HT-29 (cell line): ENCODE measurements at places on chromosomes 7 and 10. TPM values are rescaled to one million over a fixed set of nuclear protein-coding genes. Genes with fewer than 3 reads are reported as not detected.

The PDE6C gene
- not detected in 2 replicates for total RNA-seq

The JCAD gene
- 3.9 and 5.7 TPM in 2 replicates for total RNA-seq

The TMEM139 gene
- 53.9 and 79.7 TPM in 2 replicates for total RNA-seq

The ERCC6 gene
- total RNA-seq = 4.2 and 5.3 TPM in 2 replicates

The BTBD16 gene
- 4.0 and 4.7 TPM in 2 replicates for total RNA-seq

The PSD gene
- 0.18 and 0.47 TPM in 2 replicates for total RNA-seq

The NPVF gene
- total RNA-seq = not detected in 2 replicates

The TRIL gene
- 0.03 TPM in 1 of 2 replicates, not detected in the other for total RNA-seq

The HHEX gene
- total RNA-seq = 1.4 and 2.0 TPM in 2 replicates

The CPN1 gene
- not detected in 2 replicates for total RNA-seq

The FAM20C gene
- not detected in 2 replicates for total RNA-seq

The AKR1C8 gene
- total RNA-seq = not detected in 2 replicates

The HOXA4 gene
- 2.2 and 3.7 TPM in 2 replicates for total RNA-seq

The ADO gene
- total RNA-seq = 28.3 and 31.5 TPM in 2 replicates

The SP4 gene
- total RNA-seq = 4.5 and 5.5 TPM in 2 replicates

The OPN1SW gene
- not detected in 2 replicates for total RNA-seq

The CNPY1 gene
- total RNA-seq = not detected in 2 replicates

The PILRB gene
- total RNA-seq = 104 and 119 TPM in 2 replicates

The TMEM270 gene
- total RNA-seq = not detected in 2 replicates

The FAM25G gene
- total RNA-seq = not detected in 2 replicates

The FAM53B gene
- total RNA-seq = 17.8 and 20.2 TPM in 2 replicates

The BMI1 gene
- 17.6 and 19.5 TPM in 2 replicates for total RNA-seq
